Activated CD8-positive, alpha-beta memory T cell treated with anti-CD3 and anti-CD28 coated beads for 1 hour (primary cell): ENCODE measurements at places on chromosomes 2 and 18.

DNA sequence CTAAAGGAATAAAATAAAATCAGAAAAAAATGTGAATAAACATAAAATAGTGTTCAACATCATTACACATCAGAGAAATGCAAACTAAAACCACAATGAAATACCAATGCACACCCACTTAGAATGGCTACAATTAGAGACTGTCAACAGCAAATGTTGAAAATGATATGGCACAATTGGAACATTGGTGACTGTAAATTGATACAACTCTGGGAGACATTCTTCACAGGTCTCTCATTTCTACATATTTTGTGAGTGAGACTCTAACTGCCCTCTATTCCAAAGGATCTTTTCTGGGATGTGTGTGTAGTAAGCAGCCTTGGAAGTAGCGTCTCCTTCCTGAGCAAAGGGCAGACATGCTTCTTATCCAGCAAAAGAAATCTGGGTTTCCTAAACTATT is 323.0 kb downstream of the FBXO15 start:
- DNase-seq = no peak

DNA sequence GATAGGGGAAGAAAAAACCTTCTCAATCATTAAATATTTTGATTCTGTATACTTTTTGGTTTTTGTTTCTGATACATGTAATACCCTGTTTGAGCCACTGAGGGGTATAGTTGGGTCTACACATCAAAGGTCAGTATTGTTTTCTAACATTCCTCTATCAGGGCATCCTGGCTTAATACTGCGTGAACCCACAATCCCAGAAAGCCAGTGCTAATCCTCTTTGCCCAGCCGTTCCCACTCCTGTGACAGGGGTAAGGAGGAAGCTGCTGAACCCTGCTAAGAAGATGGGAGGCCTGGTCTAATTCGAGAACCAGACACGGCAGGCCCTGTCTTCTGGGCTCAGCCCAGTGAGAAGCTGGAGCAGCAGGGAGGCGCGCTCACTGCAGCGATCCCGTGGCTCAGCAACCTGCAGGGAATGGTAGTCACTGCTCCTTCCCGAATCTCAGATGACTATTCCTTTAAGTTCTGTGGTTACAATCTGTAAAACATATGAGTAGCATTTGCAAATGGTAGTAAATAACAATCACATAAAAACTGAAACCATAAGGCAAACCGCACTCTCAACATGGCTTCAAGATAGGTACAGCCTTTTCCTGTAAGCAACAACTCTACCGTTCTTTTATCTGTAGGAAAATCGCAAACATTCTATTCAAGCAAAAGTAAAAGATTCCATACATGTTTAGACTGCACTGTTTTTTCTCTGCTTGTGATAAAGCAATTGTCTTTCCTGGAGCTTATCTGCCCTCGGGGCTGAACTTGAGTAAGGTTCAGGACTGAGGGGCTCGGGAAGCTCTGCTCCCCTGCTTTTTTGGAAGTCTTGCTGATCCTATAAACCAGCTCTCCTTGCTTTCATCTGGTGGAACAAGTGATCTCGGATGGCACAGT is 87.0 kb downstream of the EPB41L3 start:
- no peak for DNase-seq

DNA sequence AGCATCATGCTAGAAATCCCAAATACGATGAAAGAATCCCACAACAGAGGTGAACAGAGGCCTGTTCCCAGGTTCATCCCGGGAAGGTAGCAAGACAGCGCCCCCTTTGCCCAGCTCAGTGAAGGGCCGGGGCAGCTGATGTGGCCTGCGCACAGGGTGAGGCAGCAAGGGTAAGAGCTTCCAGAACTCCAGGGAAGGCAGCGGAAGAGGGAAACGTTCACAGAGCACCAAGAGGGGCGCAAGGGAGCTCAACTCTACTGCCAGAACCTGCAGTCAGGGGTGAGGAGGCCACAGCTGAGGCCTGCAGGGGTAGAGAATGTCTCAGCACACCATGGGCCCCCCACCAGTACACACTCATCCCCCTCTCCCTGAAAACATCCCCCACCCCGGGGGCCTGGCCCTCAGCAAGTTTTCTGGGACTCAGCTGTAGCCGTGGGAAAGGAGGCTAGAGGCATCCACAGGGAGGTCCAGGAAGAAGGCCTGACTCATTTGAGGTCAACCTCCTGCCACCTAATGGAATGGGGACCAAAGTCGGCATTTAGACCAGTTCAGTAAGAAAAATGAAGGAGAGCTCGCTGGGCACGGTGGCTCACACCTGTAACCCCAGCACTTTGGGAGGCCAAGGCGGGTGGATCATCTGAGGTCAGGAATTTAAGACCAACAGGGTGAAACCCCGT is 95.6 kb upstream of the ASAP2 start:
- DNase-seq = no peak

DNA sequence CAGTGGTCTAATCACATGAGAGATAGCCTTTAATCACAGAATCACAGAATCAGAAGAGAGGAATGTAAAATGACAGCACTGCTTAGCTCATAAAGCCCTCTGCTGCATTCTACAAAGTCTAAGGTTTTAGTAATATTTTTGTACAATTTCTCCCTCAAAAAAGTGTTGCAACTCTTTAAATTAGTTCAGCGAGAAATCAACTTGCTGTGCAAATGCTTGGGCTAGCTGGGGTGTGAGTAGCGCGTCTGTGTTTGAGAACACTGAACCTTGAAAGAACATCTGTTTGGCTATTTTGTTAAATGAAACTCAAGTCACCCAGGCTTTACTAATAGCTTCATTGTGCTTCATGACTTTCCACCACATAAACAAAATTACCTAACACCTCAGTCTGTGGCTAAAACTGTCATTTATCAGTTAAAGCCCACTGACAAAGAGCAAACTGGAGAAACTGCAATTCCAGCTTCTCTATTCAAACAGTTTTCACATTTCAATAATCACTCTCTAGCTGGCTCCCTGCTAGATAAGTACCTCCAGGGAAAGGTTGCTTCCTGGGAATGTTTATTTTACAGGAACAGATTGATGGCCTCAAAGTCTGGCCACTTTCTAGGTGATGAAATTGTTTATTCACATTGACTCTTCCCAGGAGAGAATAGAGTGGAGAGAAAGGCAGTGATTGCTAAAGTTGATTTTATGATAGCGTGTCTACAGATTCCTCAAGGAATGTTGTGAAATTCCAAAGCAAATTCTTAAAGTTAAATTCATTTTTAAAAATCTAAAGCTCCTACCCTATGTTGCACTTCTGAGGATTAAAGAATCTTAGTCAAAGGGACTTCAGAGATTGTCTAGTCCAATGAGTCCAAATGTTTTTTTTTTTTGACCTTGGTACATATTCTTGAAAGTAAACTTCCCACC is 36.0 kb upstream of the STAT1 start:
- no peak for DNase-seq
